Fibroblast of lung (primary cell): ENCODE measurements at places on chromosomes 7 and 10.

GRCh38 chr10:75465450-75465827 is 34.0 kb downstream of the LRMDA start:
- DNase-seq = no peak

GRCh38 chr7:26365077-26365900 is 73.6 kb downstream of the SNX10 start:
- DNase-seq = peak; percentile 57

DNA sequence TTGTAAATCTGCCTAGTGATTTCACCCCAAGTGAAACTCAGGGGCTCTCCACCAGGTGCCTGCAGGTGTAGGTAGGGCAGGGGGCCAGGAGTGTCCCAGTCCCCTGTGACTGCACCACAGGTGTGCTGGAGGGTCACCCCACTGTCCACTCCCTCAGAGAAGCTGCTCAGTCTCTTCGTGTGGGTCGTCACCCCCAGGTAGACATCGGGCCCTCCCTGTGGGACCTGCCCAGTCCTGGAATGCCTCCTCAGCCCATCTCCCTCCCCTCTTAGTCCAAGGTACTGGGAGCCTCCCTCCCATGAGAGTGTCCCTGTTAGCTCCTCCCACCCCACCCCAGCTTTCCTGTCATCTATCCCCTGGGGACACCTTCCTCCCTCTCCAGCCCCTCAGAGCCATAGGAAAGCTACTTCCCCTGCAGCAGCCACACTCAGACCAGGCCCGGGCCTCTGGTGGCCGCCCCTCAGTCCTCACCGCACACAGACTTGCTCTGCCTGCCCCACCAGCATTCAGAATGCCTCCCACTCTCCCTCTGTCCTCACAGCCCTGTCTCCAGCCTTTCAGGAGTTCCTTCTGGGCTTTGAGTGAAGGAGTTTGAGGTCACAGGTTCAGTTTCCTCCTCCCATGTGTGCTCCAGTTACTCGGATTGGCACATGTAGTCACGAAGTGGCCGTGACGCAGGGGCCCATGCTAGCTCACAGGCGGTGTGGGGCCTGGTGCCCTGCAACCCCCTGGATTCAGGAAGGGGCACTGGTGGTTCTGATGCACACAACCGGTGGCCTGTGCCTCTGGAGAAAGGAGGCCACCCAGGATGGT is 5.1 kb downstream of the ALOX5 start:
- DNase-seq = no peak

- no peak for DNase-seq
These were observed 70.6 kb downstream of the PFKFB3 start for GRCh38 chr10:6273351-6273750.

DNA sequence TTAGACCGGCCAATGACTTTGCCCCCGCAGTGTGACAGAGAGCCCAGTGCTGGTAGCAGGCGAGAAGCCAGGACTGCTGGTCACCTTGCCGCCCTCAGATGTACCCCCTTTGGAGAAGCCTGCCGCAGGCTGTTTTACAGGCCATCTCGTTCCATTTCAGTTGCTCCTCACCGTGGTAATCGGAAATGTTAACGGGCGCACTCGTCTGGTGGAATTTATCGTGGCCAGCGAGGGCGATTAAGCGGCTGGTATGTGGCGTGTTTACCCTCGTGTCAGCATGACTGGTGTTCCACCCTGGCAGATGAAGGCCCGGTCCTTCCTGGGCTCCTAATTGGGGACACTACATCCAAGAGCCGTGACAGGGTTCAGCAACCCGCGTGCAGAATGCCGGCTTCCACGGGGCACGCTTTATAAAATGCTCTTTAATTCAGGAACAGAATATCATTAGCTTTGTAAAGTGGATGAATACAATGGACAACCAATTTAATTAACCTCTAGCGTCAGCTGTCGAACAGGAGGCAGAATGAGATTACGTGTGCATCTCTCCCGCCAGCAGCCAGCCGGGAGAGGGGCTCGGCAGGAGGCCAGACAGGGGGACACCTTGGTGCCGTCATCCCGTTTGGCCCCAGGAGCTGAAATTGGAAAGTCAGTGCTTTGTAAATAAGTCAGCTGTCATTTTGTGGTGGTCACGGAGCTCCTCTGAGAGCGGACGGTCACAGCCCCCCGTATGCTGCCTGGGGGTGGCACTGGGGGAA is 108.3 kb downstream of the NKX6-2 start:
- peak; percentile 11 for DNase-seq

GRCh38 chr7:52794621-52795020 is 240.8 kb upstream of the POM121L12 start:
- DNase-seq = no peak

GRCh38 chr7:143126146-143126545 is 5.7 kb upstream of the PIP start:
- no peak for DNase-seq

DNA sequence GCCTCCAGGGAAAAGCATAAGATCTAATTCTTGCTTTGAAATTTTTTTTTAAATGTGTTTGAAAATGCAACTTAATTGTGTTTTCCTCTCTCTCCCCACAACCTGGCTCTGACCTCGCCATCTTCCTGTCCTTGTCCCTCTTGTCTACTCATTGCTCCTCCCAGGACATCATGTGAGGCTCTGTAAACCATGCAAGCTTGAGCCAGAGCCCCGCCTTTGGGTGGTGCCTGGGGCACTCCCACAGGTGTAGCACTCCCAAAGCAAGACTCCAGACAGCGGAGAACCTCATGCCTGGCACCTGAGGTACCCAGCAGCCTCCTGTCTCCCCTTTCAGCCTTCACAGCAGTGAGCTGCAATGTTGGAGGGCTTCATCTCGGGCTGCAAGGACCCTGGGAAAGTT is 9.8 kb upstream of the CDHR1 start:
- DNase-seq = no peak

DNA sequence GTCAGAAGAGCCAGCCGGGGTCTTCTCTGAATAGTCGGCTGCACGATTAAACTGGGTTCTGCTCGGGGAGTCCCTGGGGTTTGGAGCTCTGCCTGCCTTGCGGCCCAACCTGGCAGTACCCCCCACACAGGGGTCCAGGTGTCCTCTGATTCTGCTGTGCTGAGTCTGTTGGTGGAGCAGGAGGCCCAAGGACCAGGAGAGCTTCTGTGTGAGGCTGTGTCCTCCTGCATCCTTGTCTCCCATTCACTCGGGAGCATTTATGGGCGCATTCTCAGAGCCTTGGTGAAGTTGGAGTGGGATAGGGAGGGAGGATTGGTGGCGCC is 14.2 kb downstream of the INPP5A start:
- no peak for DNase-seq

GRCh38 chr7:155363852-155364600 is 66.3 kb downstream of the INSIG1 start:
- DNase-seq = no peak

GRCh38 chr10:102342458-102342857 is 53.0 kb upstream of the NFKB2 start:
- DNase-seq = peak; percentile 49

- no peak for DNase-seq
These were observed 161.2 kb downstream of the CAMK1D start for GRCh38 chr10:12510501-12510941.

DNA sequence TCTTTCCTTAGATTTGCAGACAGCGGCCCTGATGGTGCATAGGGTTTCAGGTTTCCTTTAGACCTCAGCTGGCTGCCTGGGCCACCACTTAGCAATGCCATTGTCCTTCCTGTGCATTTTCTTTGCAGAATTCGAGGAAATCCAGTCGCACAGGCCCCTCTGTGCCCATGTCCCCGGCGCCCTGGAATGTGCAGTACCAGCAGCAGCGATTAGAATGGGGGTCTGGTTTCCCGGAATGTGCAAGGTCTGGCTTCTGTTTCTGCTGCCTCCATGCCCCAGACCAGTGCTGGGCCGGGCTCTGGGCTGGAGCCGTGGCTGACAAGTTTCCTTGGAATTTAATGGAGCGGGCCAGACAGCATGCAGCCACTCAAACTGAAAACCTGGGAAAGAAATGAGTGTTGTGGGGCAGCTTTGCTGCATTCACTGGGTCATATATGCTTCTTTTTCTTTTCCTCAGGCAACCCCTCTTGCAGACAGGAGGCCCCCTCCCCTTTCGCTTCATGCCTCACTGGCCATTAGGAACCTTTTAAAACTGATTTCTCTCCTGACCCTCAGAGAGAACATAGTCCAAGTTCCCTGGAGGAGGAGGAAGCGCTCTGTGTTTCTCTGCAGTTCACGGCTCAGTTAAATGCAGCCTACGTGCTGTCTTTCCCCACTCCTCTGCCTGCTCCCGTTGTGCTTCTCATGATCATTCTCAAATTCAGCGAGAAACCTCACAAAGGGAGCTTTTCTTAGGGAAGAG is 14.4 kb downstream of the HTRA1 start:
- DNase-seq = peak; percentile 31

DNA sequence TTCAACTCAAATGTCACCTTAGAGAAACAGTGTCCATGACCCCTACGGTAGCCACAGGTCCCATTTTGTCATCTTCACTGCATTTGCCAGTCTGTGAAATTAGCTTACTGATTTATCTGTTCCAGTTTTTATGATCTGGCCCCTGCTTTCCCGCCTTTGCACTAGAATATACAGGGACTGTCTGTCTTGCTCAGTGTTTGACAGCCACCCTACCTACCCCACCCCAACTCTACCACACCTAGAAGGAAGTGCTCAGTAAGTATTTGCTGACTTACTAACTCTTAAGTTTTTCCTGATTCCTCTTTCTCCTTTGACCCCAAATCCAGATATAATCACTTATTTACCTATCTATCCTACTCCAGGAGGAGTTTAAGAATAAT is 49.5 kb downstream of the CREB3L2 start:
- no peak for DNase-seq

DNA sequence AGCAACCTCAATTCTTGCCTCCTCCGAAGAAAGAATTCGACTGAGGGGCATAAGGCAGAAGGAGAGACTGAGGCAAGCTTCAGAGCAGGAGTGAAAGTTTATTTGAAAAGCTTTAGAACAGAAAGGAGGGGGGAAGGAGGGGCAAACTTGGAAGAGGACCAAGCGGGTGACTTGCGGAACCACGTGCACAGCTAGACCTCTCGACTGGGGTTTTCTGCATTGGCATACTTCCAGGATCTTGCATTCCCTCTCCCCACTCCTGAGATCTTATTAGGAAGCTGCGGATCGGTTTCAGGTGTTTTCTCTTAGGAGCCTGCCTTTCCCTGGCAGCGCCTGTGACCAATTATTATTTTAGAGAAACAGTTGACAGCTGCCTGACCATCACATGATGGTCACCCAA is 20.3 kb upstream of the CPXM2 start:
- no peak for DNase-seq

DNA sequence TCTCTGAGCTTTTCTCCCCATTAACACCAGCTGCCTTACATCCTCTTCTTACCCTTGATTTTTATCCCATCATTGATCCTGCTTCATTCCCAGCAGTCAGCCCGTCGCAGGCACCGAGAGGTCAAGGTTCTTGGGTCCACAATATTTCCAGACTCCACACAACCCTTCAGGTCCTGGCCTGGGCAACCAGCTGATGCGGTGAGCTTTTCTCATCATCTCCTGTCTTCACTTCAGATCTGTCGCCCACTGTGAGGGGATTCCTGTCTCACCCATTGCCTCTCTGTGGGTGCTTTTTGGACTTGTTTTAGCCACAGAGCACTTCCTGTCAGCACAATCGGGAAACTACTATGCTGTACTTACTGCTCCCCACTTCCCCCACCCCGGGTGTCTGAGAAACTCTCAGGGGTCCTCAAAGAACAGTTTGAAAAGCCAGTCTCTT is 8.4 kb upstream of the PVRIG start:
- DNase-seq = no peak

DNA sequence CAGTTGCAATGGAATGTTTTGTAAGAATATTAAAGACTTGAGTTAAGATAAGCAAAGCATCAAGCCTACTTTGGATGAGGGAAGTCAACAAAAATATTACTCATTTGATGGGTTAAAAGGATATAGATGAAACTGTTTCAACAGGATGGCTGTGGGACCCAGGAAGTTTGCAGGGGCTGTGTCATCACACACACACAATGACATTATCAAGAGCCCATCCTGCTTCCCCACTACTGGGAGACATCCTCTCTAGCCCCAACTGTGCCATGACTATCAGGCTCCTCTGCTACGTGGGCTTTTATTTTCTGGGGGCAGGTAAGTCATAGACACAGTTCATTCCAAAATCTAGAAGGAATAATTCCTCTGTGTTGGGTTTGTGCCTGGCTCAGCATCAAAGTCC is 78.8 kb upstream of the PRSS1 start:
- no peak for DNase-seq

DNA sequence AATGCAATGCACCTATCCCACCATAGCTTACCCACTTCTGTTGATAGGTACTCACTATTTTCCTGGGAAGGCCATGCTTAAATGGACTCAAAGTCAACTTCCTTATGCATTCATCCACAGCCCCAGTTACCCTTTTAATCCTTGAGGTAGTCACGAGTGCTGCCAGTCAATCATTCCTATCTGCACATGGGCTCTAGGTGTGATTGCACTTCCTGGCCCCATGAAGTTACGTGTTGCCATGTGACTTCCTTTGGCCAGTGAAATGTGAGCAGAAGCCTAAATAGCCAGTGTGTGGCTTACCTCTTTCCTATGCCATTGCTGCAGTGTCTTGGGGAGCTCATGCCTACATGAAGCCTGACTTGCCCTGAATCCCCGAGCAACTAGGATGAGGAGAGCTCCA is 23.5 kb upstream of the EIF5AL1 start:
- DNase-seq = no peak
